Stimulated activated CD8-positive, alpha-beta memory T cell treated with anti-CD3 and anti-CD28 coated beads, Interleukin-4, amount 100 ng/mL, for 1 hour (primary cell): ENCODE measurements at places on chromosomes 1 and 21.

DNA sequence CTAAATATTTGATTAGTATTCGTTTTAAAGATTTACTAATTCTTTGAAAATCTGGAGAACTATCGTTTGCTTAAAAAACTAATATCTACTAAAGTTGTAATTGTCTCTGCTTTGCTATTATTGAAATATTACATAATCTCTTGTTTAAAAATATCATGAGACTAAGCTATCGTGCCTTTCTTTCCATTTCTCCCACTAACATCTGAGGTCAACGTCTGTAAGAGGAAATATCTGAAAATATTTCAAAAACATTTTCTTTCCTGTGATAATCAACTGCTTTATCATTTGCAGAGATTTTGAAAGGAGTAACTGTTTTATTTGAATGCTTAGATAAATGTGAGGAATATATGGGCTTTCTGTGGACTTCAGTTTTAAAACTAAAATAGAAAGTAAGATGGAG lies 694.1 kb downstream of the USP25 start:
- DNase-seq: no peak

GRCh38 chr1:230320804-230321203 lies 105.3 kb downstream of the PGBD5 start:
- no peak for DNase-seq

DNA sequence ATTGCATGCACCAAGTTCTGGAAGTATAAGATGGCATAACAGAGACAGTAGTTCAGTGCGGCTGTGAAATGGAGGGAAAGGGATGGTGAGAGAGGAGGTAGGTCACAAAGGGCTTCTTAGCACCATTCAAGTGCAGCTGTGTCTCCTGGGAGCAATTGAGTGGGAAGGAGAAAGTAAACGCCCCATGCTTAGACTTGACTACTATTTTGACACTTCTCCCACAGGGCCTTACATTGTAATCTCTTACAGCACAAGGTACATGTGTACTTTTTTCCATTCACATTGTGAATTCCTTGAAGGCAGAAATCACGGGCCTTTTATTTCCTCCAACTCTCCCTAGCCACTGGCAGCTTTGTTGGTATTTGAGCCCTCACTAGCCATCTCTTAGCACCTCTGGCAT lies 239.6 kb upstream of the FOXD3 start:
- DNase-seq: no peak

GRCh38 chr1:78676993-78677392 lies 27.4 kb downstream of the IFI44 start:
- DNase-seq: no peak

DNA sequence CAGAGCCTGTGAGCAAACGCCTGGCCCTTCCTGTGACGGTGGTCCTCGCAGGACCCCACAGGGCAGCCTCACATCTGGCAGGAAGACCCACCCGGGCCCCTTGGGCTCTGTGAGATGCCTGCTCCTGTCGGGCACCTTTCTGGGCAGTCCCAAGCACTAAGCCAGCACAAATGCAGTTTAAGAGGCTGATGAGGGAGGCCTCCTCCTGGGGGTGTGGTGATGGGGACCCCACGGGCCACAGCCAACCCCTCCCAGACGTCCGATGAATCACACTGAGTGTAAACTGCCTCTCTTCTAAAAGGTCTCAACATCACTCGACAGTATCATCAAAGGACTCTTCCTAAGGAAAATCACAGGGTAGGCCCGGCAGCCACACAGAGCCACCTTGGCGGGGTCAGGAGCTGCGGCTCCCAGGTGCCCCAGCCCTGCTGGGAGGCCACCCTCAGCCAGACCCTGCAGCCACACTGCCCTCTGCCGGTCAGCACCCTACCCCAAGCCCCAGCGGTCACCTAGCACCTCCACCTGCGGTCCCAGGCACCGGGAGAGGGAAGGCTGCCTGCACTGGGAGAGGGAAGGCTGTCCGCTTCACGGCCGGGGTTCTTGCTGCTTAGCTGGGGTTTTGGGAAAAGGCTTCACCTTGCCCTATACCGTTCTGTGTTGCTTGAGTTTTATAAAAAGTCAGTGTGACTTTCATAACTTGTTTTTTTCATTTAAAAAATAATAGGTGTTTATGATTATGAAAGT lies 3.9 kb upstream of the PRKCZ start:
- DNase-seq: no peak

- no peak for DNase-seq
These were observed 6.7 kb upstream of the WASF2 start for GRCh38 chr1:27496604-27497155.

- DNase-seq: no peak
These were observed 399.3 kb downstream of the PTPRC start for GRCh38 chr1:199038156-199038555.

GRCh38 chr21:44785620-44786335 lies 15.8 kb downstream of the UBE2G2 start:
- no peak for DNase-seq

DNA sequence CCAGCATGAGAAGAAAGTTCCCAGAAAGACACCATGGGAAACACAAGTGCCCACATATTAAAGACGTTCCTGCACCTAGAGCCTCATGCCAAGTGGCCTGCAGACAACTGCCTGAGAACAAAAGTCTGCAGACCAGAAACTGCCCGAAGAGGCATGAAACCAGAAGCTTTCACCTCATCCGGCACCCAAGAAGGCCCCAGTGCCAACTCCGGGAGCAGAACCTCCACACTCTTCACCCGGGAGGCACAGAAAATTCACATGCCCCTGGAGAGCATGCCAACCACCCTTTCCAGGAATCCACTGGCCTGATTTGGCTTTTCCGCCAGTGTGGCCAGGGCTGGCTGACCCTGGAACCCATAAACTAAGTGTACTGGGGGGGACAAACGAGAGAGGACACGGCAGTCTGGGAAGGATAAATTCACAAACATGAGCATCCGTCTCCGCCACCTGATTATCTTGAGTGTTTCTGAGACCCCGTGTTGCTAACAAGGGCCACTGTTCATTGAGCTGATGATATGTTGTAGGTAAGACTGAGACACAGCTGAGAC lies 6.8 kb downstream of the TFF2 start:
- no peak for DNase-seq

DNA sequence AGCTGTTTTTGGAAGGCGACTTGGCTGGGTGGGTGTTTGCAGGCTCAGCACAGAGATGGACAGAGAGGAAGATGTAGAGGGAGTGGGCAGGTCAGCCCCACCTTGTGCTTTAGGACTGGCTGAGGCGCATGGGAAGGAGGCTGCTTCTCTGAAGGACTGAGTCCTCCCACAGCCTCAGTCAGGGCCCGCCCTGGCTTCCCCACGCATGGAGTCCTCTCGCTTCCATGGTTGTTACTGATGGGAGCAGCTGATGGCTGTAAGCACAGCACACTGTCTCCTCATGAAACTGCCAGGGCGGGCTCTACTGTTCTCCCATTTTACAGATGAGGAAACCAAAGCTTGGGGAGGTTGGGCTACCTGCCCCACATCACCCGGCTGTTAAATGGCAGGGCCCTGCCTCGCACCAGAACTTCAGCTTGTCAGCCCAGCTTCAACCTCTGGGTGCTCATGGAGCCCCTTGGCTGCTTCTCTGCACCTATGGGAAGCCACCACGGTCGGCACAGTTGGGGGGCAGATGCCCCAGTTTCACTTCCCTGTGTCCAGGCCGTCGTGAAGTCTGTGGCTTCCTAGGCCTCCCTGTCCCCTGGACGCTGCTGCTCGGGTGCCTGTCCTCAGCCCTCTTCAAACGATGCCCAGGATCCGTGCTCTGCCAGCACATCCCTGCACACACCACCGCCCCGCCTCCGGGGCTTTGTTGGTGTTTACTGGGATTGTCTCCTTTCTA lies 2.4 kb downstream of the TMEM201 start:
- no peak for DNase-seq

DNA sequence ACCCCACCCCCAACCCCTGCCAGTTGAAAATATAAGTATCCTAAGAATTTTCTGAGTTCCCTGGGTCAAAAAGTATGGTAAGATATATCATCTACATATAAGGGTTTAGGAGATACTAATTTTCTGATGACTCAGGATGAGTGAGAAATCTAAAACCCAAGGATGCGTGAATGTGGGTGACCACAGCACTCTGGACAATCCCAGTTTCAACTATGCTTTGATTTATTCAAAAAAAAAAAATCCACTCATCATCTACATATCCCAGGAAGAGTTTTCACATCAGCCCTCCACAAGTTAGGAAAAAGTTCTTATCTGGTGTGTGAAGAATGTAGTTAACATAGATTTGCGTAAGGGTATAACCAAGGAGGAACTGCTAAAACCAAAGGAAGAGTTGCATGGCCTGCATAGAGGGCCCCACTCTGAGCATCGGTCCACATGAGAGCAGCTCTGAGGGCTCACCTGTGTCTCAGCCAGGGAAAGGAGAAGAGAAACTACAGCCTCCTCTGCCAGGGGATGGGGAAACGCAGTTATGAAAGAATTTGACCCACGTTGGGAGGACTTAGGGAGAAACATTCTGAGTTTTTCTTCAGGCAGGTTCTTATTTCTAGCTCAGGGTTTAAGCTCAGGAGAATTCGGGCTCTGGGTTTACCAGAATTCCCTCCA lies 18.8 kb downstream of the LAMB3 start:
- DNase-seq: no peak

- no peak for DNase-seq
These were observed 3.3 kb upstream of the S1PR1 start for GRCh38 chr1:101233495-101233894.

GRCh38 chr21:22192766-22193165 lies 1194.6 kb downstream of the NCAM2 start:
- no peak for DNase-seq

- no peak for DNase-seq
These were observed 7.5 kb upstream of the SPRR4 start for GRCh38 chr1:152962876-152963415.

DNA sequence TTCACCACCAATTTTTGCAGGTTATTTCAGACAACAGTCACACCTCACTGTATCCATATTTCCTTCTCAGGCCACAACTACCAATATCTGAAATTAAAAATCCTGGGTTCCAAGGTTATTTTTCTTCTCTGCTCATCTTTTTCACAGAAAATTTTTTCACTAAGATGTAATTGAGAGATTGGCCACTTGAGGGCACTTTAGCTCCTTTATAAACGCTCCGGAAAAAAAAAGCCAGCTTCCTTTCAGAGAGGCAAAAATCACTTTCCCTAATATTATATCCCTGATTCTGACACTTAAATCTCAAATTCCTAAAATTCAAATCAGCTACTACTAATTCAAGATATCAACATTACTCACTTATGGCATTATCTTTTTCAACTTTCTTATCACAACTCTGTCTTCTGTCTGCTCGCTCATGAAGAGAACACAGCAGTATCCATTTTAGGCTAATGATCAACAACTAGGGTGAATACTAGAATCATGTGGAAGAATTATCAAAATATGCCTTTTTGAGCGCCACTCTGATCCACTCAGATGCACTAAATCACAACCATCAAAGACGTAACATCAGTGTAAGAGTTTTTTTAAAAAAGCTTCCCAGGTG lies 101.4 kb upstream of the RGS1 start:
- DNase-seq: no peak

- DNase-seq: no peak
These were observed 113.7 kb upstream of the DPYD start for GRCh38 chr1:98034505-98034904.

GRCh38 chr21:45283035-45283610 lies 4.6 kb downstream of the POFUT2 start:
- no peak for DNase-seq

- DNase-seq: no peak
These were observed 3.2 kb downstream of the E2F2 start for GRCh38 chr1:23527900-23528249.

DNA sequence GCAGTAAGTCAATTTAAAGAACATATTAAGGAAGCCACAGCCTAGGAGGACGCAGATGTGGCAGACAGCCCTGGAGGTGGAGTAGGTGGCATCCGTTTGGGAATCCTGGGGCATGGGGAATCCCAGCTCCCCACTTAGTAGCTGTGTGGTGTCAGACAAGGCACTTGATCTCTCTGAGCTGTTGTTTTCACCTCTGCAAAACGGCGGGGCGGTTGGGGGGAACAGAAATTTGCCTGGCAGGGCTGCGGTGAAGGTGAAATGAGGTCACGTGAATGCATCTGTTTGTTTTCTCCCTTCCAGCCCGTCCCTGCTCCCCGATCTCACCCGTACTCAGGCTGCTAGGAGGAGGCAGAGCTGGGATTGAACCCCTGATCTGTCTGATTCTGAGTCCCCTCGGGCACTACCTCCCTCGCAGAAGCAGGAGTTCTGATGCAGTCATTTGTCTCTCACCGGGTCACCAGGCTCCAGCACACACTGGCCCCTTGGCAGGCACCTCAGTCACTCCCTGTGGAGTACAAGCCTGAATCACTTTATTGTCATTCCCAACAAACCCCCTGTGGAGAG lies 2.2 kb upstream of the LAPTM5 start:
- no peak for DNase-seq

DNA sequence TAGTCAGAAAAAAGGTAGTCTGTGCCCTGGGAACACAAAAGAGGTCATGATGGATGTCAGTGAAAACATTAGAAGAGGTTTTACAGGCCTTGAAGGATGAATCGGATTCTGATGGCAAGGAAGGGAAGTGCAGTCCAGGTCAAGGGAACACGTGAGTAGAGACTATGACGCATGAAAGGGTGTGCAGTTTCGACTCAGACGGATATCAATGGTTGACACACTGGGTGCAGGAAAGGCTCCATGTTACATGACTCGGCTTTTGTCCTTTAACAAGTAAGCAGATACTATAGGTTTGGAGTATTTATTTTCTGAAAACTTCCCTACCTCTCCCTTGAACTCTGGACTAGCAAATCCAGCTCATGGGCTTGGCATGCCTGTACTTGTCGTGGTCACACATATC lies 55.3 kb downstream of the SEC16B start:
- DNase-seq: no peak

DNA sequence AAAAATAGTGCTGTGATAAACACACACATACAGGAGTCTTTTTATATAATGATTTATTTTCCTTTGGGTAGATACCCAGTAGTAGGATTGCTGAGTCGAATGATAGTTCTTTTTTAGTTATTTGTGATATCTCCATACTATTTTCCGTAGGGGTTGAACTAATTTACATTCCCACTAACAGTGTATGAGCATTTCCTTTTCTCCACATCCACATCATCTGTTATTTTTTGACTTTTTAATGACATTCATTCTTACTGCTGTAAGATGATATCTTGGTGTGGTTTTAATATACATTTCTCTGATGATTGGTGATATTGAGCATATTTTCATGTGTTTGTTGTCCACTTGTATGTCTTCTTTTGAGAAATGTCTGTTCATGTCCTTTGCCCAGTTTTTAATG lies 78.3 kb downstream of the NIBAN1 start:
- DNase-seq: no peak

DNA sequence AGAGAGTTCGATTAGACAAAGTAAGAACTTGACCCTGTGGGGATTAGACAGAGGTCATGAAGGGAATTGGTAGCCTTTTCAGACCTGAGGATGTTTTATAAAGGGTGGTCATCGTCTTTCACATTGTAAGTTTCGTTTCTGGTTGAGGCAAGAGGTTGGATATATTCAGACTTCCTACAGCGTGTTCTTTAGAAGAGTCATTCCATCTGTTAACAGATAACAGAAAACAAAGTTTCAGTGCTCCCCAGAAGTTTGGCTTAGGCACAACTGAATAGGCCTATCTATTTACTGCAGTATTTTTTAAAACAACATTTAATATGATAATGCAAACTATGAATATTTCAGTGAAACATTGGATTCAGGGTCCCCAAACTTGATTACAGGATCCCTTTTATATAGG lies 17.1 kb upstream of the IVNS1ABP start:
- no peak for DNase-seq

- no peak for DNase-seq
These were observed 4.6 kb downstream of the EGLN1 start for GRCh38 chr1:231417513-231417912.
